Testis (tissue), 5 donors: ENCODE measurements at places on chromosomes 5 and 9. TPM values are rescaled to one million over a fixed set of nuclear protein-coding genes. Genes with fewer than 3 reads are reported as not detected.

DNA sequence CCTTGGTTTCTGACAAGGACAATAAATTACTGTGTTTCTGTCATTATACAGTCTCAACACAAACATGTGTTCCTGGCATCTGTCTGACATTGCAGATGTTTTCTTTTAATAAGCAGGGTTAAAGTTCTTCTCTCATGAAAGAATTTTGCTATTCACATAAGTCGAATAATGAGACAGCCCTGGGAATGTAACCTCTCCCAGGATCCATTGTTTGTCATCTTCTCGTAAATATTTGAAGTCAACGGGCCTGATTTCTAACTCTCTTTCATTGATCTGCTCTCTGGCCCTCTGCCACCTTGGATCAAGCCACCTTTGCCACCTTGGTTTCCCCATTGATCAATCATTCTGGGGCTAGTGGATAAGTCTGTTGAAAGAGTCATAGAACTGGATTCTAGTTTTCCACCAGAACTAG, 12.9 kb upstream of the CAST start:
- H3K4me1 ChIP-seq, result no peaks in the 10 kb centered on the region
- H3K27ac ChIP-seq, result no peak overlapping the region
- no peak for DNase-seq

- H3K4me3 ChIP-seq, result no peak overlapping the region
- no peak overlapping the region for H3K27ac ChIP-seq
- no peak for DNase-seq
Measured at GRCh38 chr9:133361507-133362092, 5.2 kb downstream of the SURF2 start.

DNA sequence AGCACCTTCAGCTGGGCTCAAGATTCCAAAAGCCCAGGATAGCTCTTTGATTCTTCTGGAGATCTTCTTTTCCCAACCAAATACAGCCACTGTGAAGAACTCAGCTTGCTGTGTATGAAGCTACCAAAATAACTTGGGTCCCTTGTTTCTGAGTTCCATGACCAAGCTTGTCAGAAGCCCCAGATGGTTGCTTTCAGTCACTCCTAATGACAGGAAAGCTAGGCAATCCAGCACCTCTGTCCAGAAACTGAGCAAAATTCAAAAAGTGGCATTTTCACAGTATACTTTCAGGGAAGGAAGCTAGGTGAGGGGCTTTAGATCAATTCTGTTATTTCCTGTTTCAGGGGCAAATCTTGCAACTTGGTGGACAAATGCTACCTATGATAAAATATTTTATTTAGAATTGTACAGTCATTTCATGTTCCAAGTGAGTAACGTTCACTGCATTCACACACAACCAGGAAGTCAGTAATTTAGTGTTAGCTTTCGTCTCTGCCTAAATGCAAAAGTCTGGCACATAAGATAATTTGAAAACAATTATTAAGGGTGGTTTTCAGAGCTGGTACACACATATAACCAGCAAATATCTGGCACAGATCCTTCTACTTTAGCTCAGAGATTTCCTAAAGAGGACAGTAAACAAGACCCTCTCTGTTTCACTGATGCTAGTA, 330.1 kb downstream of the GLIS3 start:
- H3K4me3 ChIP-seq, result no peak overlapping the region
- DNase-seq, result no peak
- H3K36me3 ChIP-seq, result no peaks in the 10 kb centered on the region
- H3K27me3 ChIP-seq, result no peaks in the 10 kb centered on the region
- no peak overlapping the region for H3K27ac ChIP-seq

The SLC45A2 gene
- 2.0 TPM for polyA plus RNA-seq

The PCDHGA8 gene
- 0.15 TPM for polyA plus RNA-seq

The PLK2 gene
- 87.8 TPM for polyA plus RNA-seq

DNA sequence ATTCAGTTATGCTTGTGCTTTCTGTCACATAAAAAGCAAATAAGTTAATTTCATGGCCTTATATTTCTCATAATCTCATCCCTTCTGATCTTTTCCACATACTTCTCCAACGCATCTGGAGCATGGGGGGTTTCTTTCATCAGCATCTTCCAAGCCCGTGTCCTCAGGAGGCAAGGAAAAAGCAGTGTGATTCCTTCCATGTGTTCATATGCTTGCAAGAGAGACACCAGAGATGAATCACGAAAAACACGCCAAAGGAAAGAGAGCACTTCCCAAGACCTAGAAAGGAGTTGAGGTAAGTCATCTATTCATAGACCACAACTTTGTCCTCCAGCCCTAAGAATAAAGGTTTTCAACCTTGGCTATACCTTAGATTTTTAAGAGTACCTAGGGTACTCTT, 26.0 kb upstream of the SVEP1 start:
- H3K4me3 ChIP-seq, result no peak overlapping the region
- H3K27me3 ChIP-seq, result no peaks in the 10 kb centered on the region
- no peaks in the 10 kb centered on the region for H3K36me3 ChIP-seq
- H3K4me1 ChIP-seq, result no peaks in the 10 kb centered on the region
- DNase-seq, result no peak
- H3K27ac ChIP-seq, result no peak overlapping the region

DNA sequence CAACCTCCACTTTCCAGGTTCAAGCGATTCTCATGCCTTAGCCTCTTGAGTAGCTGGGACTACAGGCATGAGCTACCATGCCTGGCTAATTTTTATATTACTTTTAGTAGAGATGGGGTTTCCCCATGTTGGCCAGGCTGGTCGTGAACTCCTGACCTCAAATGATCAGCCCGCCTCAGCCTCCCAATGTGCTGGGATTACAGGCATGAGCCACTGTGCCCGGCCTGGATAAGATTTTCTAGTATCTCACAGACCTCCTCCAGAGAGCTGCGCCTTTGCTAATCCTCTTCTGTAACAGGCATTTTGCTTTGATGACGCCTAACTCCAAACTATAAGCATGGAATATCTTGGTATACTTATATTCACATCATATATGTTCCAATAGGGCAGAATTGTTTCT, 99.4 kb downstream of the FSTL4 start:
- no peaks in the 10 kb centered on the region for H3K4me1 ChIP-seq
- no peaks in the 10 kb centered on the region for H3K27me3 ChIP-seq
- H3K27ac ChIP-seq, result no peak overlapping the region
- H3K36me3 ChIP-seq, result no peaks in the 10 kb centered on the region

The FANCG gene
- polyA plus RNA-seq, result 25.5 TPM

The CKMT2 gene
- 13.7 TPM for polyA plus RNA-seq

GRCh38 chr9:80066931-80067330, 495.2 kb downstream of the TLE4 start:
- no peaks in the 10 kb centered on the region for H3K4me1 ChIP-seq
- H3K4me3 ChIP-seq, result no peak overlapping the region
- no peaks in the 10 kb centered on the region for H3K27me3 ChIP-seq
- H3K27ac ChIP-seq, result no peak overlapping the region
- DNase-seq, result no peak

The C5orf58 gene
- 266 TPM for polyA plus RNA-seq

- no peaks in the 10 kb centered on the region for H3K27me3 ChIP-seq
- no peaks in the 10 kb centered on the region for H3K4me1 ChIP-seq
- DNase-seq, result no peak
- H3K36me3 ChIP-seq, result no peaks in the 10 kb centered on the region
Measured at GRCh38 chr5:83877911-83878706, 157.5 kb upstream of the HAPLN1 start.

GRCh38 chr9:116377179-116377798, 223.7 kb downstream of the PAPPA start:
- H3K4me3 ChIP-seq, result no peak overlapping the region
- H3K36me3 ChIP-seq, result no peaks in the 10 kb centered on the region
- no peak overlapping the region for H3K27ac ChIP-seq
- H3K27me3 ChIP-seq, result no peaks in the 10 kb centered on the region
- H3K4me1 ChIP-seq, result no peaks in the 10 kb centered on the region

The MYORG gene
- 2.8 TPM for polyA plus RNA-seq

DNA sequence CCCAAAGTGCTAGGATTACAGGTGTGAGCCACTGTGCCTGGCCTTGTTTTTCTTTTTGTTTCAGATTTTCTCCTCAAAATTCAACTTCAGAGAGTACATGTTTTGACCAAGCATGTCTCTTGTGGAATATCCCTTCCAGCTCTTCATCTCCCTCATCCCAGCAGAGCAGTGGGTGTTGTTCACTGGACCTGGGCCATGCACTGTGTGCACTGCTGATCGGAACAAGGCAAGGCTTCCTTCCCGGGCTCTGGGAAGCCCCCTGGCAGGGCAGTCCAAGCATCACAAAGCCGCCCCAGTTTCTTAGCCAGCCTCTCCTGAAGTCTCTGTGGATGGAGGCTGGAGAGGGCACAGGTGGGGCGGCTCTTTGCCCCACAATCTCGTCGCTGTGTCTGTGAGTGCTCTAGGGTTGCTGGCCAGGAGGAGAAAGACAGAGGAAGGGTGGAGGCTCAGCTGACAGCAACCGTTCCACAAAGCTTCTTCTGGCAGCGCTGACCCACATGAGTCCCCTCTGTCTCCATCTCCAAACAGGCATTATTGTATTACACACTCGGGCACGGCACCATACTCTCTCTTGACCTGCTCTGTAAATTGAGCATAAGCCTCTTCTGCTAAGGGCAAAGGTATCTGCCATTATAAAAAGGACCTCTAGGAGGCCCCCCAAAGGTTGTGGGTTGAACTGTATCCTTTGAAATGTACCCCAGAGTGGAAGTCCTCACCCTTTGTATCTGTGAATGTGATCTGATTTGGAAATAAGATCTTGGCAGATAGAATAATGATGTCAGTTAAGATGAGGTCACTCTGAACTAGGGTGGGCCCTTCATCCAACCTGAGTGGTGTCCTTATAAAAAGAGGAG, 89.6 kb downstream of the TARS1 start:
- H3K4me3 ChIP-seq, result no peak overlapping the region
- no peaks in the 10 kb centered on the region for H3K4me1 ChIP-seq
- DNase-seq, result no peak
- H3K27ac ChIP-seq, result no peak overlapping the region
